ENCODE measurements at places on chromosomes 11 and 22.
A peak's percentile ranks its signal among the peaks of the same experiment; 100 is the strongest.

DNA sequence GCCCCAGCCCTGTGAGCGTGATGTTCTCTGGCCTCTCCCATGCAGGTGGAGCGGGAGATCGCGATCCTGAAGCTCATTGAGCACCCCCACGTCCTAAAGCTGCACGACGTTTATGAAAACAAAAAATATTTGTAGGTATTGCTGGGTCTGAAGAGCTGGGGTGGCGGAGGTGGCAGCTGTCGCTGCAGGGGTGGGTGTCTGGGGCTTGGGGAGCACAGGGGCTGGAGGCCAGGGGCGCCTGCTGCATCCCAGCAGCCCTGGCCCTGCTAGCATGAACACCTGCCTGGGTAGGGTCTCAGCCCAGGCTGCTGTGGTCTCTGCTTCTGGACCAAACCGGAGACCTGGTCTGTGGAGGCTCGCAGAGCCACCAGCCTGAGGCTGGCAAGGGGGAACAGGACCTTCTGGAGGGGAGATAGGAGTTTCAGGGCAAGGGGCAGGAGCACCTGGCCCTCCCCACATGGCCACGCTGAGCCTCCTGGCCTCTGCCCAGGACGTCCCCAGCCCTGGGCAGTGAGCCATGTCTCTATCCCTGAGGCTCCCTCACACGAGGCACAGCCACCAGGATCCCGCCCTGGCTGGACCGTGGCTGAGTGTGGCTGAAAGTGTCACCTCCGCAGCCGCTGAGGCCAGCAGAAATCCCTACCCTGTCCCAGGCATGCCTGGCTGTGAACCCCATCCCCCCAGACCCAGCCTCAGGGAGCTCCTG is 48.2 kb downstream of the MOB2 start:
- no peak for DNase-seq

DNA sequence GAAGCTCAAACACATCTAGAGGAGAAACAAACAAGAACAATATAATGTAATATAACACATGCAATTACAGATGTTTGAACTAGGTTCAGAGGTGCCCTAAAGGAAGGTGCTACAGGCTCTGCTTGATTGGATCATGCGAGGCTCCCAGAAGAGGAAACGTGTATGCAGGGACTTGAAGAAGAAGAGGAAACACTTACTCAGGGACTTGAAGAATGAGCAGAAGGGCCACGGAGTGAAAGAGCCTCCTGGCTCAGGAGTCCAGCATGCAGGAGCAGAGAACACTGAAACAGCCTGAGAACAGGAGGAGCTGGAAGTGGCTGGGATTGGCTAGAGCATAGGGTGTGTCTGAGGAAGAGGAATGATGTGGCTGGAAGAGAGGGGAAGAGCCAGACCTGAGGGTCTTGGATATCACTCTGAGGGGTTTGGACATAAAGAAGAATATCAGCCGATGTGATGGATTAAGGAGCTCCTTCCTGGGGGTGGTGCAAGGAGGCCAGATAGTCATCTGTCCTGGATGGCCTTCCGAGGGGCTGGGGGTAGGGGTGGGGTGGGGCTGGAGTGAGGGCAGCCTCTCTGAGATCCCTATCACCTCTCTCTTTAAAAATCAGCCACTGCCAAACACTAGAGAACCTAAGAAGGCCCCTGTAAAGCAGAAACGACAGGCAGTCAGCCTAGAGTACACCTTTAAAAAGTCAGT is 16.8 kb downstream of the FZD4 start:
- DNase-seq, result no peak

GRCh38 chr11:102204174-102204573 is 93.9 kb downstream of the YAP1 start:
- no peak for DNase-seq

DNA sequence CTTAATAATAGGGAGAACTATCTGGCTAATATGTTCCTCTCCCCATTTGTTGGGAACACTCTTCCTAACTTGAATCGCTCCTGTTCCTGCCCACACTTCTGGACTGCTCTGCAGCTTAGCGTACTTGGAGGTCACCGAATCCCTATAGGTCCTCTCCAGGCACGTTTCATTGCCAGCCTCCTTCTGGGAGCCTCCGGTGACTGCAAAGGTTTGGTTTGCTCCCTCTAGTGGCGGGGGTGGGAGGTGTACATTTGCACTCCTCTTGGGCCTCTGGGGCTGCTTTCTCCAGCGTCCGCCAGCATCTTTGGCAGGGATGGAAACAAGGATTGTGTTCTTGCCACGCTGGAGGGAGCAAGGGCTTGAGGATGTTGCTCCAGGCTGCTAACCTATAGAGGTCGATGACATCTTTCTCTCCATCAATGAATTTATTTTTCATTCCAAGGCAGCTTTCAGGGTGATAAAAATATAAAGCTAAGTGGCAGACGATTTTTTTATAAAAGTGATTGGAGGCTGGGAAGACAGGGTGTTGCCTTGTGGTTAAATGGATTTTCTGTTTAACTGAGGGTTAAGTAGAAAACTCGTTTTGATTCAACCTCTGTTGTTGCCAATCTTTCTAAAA is 48.7 kb downstream of the TSPAN18 start:
- peak; percentile 57 for DNase-seq

- no peak for DNase-seq
These were observed 634 bp downstream of the TIMM8B start for GRCh38 chr11:112085822-112086421.

DNA sequence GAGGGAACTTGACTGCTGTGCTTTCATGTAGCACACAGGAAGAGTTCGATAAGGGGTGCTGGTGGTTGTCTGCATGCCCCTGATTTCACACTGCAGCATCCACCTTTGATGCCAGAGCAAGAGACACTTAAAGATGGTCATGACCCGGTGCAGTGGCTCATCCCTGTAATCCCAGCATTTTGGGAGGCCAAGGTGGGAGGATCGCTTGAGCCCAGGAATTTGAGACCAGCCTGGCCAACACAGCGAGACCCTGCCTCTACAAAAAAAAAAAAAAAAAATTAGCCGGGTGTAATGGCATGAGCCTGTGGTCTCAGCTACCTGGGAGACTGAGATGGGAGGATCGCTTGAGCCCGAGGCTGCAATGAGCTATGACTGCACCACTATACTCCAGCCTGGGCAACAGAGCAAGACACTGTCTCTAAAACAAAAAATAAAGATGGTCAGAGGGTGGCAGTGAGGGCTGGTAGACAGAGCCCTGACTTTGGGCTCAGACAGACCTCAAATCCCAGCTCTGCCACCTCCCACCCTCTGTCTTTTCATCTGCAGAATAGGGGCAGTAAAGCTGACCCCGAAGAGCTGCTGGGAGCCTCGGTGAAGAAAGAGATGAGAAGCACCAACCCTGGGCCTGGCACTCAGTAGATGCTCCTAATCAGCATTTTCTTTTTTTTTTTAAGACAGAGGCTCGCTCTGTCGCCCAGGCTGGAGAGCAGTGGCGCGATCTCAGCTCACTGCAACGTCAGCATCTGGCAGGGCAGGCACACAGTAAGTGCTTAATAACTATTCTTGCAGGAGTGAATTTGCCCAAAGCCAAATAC is 17.7 kb downstream of the VWCE start:
- DNase-seq, result no peak

- DNase-seq, result no peak
These were observed 615.2 kb downstream of the BRD1 start for GRCh38 chr22:49212466-49212865.

DNA sequence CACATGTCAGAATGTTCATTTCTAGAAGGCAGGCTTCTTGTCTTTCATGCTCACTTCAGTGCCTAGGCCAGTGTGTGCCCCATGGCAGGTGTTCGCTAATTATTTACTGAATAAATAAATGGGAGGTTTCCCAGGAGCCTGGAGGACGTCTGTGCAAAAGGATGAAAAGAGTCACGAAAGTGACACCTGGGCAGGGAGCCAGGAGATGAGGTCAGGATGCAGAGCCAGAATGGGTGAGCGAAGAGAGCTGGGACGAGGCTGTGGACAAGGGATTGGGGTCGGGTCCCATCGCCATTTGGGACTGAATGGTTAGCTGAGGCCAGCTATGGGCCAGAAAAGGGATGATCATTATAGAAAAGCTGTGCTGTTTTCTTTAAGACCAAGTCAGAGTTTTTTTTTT is 560.4 kb downstream of the TBC1D22A start:
- no peak for DNase-seq

DNA sequence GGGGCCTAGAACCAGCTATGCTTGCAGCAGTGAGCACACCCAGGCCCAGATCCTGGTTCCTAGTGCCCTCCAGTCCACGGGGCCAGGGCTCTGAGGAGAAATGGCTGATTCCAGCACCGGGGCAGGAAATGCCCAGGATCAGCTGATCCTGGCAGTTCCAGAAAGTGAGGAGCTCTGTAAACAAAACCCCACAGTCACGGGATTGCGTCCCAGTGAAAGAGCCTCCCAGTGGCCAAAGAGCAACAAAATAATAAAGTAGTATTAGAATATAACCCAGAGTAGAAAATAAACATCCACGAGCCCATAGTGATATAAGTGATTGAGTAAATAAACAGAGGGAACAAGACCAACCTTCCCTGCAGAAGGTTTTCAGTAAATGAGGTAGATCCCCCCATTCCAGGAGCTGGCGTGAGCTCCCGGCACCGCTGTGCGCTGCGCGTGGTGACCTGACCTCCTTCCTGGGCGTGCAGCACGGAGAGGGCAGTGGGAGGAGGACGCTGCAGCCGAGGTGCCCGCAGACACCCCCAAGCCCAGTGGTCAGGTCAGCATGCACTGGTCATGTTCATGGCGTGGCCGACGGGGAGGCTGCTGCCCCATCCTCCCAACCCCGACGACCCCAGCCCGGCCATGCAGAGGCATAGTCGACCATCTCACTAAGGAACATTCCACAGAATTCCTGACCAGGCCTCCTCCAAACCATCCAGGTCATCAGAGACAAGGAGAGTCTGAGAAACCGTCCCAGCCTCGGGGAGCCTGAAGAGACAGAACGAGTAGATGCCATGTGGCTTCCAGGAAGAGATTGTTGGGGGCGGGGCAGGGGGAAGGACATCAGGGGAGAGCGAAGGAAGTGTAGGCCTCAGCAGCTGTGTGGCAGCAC is 19.8 kb downstream of the PTDSS2 start:
- DNase-seq, result no peak

- no peak for DNase-seq
These were observed 150.7 kb upstream of the CCDC90B start for GRCh38 chr11:83436855-83437254.

- DNase-seq, result no peak
These were observed 20.6 kb downstream of the KCNQ1OT1 start for GRCh38 chr11:2679011-2679676.

GRCh38 chr11:105324156-105324555 is 184.6 kb upstream of the CARD18 start:
- DNase-seq, result no peak

DNA sequence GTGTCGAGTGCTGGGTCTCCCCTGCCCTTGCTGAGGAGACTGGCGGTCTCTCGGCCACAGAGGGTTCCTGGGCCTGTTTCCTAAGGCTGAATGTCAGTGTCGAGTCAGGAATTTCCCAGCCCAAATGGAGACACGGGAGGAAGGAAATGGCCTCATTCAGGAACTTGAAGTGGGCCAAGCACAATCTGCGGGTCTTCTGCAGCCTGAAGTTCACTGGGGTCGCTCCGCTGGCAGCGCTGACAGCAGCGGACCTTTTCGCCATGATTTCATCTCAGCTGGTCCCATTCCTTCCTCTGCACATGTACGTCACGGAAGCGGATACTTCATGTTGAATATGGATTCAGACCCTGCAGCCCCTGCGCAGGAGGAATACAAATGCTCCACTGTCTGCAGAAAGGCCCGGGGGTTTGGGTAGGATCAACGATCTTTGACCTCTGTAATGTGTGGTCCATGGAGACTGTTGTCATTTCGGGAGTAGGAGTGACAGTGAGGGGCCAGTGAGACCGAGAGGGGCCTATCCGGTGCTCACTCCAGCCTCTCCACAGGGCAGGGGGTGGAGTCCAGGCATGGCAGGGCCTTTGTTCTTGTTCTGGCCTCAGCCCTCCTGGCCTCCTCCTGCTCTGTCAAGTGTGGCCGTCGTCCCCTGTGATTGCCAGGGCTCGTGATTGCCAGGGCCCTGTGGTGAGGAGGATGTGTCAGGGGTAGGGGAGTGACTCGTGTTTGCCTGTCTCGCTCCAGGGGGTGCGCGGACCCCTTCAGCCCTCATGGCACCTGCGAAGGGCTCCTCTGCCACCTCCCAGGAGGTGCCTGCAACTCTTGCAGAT is 402.3 kb downstream of the TBC1D22A start:
- DNase-seq, result peak; percentile 47

DNA sequence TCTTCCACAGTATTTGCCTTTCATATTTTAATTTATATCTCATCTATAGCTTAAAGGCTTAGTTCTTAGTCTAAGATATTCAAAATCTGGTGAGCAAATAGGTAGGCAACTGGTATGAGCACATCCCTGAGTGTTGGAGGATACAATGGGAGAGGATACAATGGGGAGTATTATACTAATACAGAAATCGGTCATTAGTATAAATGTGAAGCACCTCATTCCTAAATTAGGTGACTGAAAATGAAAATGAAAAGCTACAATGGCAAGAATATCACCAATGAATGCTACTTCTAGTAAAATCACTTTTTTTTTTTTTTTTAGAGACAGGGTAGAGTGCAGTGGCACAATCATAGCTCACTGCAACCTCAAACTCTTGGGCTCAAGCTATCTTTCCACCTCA is 21.0 kb downstream of the ENTHD1 start:
- no peak for DNase-seq

DNA sequence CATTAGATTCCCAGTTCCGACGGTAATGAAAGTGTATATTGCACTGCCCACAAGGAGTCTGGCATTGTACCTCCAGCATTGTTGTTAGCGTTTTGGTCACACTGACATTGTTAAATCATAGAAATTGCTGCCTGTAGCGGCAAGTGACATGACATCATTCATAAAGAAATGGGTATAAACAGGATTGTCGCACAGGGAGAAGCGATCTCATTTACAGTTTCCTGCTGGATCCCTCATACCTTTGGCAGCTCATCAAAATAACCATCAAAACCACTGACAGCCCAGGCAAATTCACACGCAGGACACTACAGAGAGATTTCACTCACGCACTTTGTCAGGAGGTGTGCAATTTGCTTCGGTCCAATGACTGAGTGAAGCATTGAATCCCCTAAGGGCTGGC is 3.5 kb downstream of the HTR3B start:
- DNase-seq, result no peak

GRCh38 chr22:25206998-25207397 is 7.3 kb downstream of the CRYBB3 start:
- no peak for DNase-seq

- DNase-seq, result no peak
These were observed 126.1 kb downstream of the BRD1 start for GRCh38 chr22:49701380-49702067.

GRCh38 chr11:65110354-65110861 is 1.3 kb upstream of the TM7SF2 start:
- DNase-seq, result peak; percentile 99

All from nephron progenitor cell (in vitro differentiated cells).